ENCODE measurements at places on chromosomes 6 and 20. TPM values are rescaled to one million over a fixed set of nuclear protein-coding genes. Genes with fewer than 3 reads are reported as not detected.

DNA sequence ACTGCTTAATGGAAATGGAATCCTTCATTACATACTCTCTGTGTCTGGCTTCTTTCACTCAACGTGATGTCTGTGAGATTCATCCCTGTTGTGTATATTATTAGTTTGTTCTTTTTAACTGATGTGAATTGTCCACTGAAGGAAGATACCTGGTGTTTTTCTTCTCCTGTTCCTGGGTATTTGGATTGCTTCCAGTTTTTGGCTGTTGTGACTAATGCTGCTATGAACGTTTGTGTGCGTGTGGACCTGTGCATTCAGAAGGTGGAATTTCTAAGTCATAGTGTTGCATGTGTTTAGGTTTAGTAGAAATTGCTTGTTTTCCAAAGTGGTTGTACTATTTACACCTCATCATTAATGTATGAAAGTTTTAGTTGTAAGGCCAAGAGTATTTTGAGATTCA is 3.8 kb downstream of the TULP4 start:
- H3K4me3 ChIP-seq: no peak overlapping the region
- H3K4me1 ChIP-seq: peaks cover 10% of the 10 kb centered on the region
- peaks cover 39% of the 10 kb centered on the region for H3K36me3 ChIP-seq
- no peak for DNase-seq
- H3K27me3 ChIP-seq: no peaks in the 10 kb centered on the region

DNA sequence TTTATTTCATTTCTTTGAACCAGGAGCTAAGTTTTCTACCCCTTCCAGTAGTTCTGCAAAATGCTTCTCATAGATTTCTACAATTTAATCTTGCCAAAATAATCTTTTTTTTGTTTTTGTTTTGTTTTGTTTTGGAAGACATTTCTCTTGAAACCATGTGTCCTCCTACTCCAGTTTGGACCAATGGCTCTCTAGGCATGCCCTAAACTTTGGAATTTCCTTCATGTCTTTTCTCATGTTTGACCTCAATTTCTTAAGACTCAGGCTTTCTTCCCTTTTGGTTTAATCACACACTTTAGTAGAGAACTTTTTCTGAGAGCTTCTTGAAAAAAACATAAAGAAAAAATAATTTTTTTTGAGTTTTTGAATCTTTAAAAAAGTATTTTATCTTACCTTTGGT is 173.8 kb downstream of the GJA1 start:
- no peaks in the 10 kb centered on the region for H3K4me1 ChIP-seq
- H3K27me3 ChIP-seq: peaks cover 2% of the 10 kb centered on the region
- H3K27ac ChIP-seq: no peak overlapping the region
- no peak overlapping the region for H3K4me3 ChIP-seq
- no peak for DNase-seq

DNA sequence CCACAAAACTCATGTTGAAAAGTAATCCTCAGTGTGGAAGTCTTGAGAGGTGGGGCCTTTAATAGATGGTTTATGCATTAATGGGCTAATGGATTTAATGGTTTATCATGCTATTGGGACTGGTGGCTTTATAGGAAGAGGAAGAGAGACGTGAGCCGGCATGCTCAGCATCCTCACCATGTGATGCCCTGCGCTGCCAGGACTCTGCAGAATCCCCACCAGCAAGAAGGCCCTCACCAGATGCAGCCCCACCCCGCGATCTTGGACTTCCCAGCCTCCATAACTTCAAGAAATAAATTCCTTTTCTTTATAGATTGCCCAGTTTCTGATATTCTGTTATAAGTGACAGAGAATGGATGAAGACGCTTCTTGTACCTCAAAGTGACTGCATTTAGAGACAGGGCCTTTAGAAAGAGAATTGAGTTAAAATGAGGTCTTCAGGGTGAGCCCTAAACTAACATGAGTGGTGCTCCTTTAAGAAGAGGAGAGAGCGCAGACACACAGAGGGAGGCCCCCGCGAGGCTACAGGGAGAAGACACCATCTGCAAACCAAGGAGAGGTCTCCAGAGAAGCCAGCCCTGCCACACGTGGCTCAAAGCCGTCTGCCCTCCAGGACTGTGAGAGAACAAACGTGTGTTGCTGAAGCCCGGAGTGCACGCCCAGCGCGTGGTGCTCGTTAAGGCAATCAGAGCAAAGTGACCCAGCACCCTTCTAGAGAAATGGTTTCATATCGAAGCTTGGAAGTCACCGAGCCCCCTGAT is 56.9 kb downstream of the IRF4 start:
- H3K27me3 ChIP-seq: no peaks in the 10 kb centered on the region
- DNase-seq: no peak
- H3K36me3 ChIP-seq: no peaks in the 10 kb centered on the region
- H3K27ac ChIP-seq: peak overlapping the region; percentile 95
- peak overlapping the region; percentile 43 for H3K4me3 ChIP-seq
- H3K4me1 ChIP-seq: peaks cover 50% of the 10 kb centered on the region

DNA sequence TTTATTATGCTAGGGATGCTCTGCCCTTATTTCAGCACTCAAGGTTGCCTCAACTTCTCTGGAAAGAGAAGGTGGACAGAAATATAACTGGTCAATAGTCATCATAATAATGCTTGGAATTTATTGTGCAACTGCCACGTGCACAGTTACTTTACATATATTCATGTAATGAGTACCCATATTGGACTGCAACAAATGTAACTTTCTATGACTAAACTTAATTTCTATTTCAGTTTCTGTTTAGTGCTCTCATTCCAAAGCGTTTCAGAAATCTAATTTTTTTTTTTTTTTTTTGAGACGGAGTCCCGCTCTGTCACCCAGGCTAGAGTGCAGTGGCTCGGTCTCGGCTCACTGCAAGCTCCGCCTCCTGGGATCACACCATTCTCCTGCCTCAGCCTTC is 28.3 kb upstream of the CD83 start:
- H3K27ac ChIP-seq: no peak overlapping the region
- H3K27me3 ChIP-seq: peaks cover 4% of the 10 kb centered on the region
- no peaks in the 10 kb centered on the region for H3K36me3 ChIP-seq

DNA sequence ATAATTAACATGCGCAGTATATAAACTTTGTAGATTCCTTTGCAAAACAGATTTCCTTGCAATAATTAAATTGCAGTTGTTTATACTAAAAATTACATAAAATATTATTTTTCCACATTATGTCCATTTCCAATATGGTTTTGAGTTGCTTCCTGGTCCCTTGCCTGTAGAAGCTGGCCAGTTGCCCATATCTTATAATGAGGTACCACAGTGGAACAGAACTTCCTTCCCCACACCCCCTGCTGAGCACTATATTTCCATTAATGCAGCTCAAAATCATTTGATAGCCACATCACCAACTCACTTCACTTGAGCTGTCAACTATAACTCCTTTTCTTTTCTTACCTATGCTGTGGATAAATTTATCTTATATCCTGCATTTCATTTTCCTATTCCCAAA is 194.6 kb downstream of the DST start:
- H3K4me3 ChIP-seq: no peak overlapping the region
- no peaks in the 10 kb centered on the region for H3K27me3 ChIP-seq
- no peak overlapping the region for H3K27ac ChIP-seq
- no peaks in the 10 kb centered on the region for H3K4me1 ChIP-seq
- no peak for DNase-seq

GRCh38 chr6:114267897-114268296 is 74.9 kb downstream of the HS3ST5 start:
- no peak overlapping the region for H3K27ac ChIP-seq
- DNase-seq: no peak
- H3K27me3 ChIP-seq: no peaks in the 10 kb centered on the region
- no peaks in the 10 kb centered on the region for H3K4me1 ChIP-seq
- H3K36me3 ChIP-seq: no peaks in the 10 kb centered on the region

- no peaks in the 10 kb centered on the region for H3K36me3 ChIP-seq
- H3K27ac ChIP-seq: peak overlapping the region; percentile 66
- H3K4me1 ChIP-seq: peaks cover 19% of the 10 kb centered on the region
- peak; percentile 42 for DNase-seq
- H3K27me3 ChIP-seq: peaks cover 4% of the 10 kb centered on the region
- no peak overlapping the region for H3K4me3 ChIP-seq
These were observed 106.3 kb downstream of the TNFRSF21 start for GRCh38 chr6:47203266-47203937.

Gene SLC17A1
- total RNA-seq: not detected

Data from activated naive CD4-positive, alpha-beta T cell treated with anti-CD3 and anti-CD28 coated beads for 36 hours (primary cell).